DMS153 (cell line): ENCODE measurements at places on chromosomes 3 and 15.

GRCh38 chr15:74302821-74303359, 64.6 kb downstream of the CYP11A1 start:
- no peak for DNase-seq

DNA sequence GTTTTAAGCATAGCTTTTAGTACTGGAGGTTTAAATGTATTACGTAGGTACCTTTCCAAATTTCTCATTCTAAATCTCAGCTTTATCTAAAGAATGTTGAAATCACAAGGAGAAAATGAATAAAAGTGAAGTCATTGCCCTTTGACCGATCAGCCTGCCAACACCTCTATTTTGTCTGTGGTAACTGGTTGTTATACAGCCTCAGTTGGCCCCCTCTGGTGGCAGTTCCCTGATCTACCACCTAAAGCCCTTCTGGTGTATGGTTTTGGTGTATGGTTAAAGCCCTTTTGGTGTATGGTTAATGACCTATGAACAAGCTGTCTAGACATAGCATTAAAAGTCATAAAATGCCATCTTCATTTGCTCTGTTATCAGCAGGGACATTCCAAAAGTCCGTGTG, 378.2 kb upstream of the AZI2 start:
- DNase-seq: no peak

GRCh38 chr3:4247391-4247790, 55.8 kb upstream of the SETMAR start:
- DNase-seq: no peak

DNA sequence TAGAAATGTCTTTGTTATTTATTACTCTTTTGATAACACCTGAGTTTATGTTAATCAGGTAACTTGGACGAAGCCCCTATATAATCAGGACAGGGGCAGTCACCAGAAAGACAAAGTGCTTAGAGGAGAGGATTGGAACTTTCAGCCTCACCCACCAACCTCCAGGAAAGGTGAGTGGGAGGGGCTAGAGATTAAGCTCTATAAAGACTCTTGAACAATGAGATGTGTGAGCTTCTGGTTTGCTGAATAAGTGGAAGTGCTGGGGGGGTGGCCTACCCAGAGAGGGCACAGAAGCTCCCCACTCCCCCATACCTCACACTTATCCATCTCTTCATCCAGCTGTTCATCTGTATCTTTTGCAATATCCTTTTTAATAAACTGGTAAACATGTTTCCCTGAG, 73.9 kb downstream of the TTBK2 start:
- no peak for DNase-seq

DNA sequence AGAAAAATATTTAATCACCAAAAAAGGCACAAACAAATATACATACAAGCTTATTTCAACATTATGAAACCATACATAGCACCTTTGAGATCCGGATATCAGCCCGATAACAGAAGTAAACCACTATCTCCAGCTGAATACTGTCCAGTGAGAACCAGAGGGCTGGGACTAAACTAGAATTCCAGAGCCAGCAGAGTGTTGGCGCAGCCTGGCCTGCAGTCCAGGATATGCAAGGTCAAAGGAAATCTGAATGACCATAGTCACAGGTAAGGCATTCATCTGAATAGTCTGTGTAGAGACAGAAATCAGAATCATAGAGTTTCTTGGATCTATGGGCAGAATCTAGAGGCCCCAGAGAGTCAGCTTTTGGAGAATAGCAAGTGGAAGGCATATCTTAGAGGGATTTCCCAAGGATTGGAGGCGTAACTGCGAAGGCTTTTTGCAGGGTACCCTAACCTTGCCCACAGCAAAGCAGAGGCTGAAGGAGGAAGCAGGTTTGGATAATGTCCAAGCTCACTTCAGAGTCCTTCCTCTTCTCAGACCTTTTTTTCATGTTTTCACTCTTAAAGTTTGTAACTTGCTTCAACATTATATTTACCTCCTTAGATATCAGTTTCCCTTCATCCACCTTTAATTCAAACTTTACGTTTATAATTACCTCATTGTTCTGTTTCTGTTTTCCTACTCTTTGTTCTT, 32.5 kb upstream of the TP63 start:
- no peak for DNase-seq

DNA sequence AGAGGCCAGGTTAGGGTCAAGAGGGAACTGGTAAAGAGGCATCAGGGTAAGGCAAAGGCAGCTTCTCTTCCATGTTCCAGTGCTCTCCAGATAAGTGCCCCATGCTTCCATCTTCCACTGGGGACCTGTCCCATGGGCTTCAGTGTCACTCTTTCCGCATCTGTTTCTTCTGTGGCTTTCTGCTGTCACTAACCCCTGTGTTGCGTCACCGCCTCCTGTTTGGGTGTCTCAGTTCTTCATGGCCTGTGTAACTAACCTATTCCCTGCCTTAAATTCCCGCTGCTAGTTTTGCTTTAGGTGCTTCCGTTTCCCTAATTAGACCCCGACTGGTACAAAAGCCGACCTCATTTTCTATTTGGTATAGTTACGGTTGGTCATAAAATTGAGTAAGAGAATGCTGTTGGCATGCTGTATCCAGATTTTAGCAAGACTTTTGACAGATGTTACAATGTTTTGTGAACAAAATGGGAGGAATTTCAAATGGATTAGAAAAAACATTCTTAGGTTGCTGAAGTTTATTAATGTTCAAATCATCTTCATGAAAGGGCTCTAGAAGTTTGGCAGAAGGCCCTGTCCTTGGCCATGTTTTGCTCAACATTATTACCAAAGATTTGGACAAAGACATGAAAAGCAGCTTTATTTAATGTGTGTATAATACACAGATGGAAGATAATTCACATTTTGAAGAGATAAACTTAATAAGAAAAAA, 245.3 kb downstream of the BBX start:
- no peak for DNase-seq
